Stimulated activated CD4-positive, alpha-beta T cell treated with anti-CD3 and anti-CD28 coated beads, Interleukin-1b, Interleukin-23, amount 100 ng/mL, for 4 hours (primary cell): ENCODE measurements at places on chromosomes 3 and 15.

- DNase-seq, result no peak
These were observed 14.4 kb downstream of the GOLGB1 start for GRCh38 chr3:121735047-121735696.

- DNase-seq, result no peak
These were observed 68.9 kb upstream of the PCSK6 start for GRCh38 chr15:101558221-101558941.

DNA sequence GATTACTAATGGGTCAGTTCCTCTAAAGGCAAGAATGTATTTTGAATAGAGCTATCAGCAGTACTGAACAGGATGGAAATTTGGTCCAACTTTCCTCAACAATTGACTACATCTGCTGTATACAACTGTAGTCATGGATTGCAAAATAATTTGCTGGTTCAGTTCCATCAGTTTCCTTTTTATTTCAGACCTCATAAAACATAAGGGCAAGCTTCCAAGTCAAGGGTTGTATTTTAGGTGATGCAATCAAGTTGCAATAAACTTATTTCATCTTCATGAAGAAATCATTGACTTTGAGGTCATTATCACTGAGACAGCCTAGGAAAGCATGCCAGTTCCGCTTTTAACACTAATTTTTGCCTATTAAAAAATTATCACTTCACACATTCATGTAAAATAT is 90.4 kb upstream of the TSEN2 start:
- no peak for DNase-seq

DNA sequence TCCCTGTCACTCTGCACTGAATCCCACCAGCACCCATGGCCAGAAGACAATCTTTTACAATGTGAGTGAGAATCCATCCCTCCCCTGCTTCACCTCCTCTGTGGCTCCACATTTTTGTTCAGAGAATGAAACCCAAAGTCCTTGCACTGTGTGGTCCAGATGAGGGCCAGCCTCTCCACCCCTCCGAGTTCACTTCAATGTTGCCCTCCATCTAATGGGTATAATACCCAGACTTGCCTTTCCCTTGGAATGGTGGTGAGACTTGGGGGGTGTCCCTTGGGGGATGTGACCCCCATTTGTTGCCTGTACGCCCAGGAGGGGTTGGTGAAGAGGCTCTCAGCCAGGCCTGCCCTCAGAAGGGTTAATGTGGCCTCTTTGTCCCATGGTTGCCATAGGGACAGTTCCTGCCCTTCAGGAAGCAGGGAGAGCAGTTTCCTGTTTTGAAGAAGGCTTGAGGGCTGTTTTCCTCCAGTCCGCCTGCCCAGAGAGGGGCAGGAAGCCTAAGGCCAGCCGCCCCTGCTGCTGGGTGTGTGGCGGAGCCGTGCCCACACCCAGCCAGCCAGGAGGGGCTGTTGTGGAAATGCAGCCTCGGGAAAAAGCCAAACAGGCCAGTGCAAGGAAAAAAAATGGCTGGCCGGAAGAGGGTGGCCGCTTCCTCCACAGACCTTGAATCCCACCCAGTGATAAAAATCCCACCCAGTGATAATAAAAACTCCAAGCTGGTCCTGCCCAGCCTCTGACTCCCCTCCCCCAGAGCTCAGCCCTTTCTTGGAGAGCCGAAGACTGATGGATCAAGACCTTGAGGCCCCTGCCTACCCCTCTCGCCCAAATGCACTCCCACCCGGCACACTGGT is 14.6 kb upstream of the FGD5 start:
- DNase-seq, result no peak

DNA sequence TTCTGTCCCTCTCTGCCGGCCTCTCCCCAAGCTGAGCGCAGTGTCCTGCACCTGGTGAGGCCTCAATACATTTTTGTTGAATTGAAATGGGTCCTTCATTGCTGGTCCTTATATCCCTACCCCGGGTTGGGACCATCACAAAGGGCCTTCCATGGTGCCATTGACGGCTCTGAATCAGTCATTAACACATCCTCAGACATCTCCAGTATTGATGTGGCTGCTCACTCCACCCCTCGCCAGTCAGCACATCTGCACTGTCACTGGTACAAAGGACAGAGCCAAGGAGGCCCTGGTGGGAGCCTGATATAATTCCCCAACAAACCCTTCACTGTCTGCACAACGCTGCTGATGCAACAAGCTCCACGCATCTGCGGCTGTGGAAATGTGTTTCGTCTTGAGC is 191.6 kb upstream of the TOPAZ1 start:
- no peak for DNase-seq

DNA sequence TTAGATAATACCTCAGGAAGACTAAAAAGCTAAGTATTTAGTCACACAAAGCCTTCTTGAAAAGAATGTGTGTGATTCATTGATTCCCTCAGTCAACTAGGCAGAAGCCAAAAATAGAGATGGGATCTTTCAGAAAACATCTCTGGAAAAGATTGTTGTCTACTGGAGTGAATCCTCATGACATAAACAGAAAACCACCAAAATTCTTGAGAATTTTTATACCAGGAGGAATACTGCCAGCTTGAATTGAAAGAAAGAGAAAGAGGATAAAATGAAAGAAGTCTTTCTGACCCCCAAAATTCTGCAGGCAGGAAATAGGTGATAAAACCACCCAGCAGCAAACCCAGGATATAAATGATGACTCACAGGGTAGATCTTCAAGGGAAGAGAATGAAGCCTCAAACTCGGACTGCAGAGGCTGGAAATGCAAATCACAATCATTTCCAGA is 363.1 kb upstream of the PLSCR5 start:
- DNase-seq, result no peak

DNA sequence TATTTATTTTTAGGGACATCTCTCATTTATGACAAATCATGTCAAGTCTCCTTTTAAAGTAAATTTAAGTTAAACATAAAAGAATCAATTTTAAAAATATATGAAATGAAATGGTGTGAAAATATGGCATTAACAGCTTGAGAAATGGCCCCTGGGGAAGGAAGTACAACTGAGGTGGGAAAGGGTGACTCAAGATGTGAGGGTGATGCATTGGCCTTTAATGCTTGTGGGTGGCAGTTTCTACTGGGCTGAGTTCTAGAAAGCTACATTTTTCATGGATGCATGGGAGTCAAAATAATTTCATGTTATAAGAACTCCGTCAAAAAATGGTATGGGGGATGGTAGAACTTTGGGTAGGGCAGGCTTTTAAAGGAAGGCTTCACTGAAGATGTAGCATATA is 708.8 kb upstream of the CFAP20DC start:
- no peak for DNase-seq

- no peak for DNase-seq
These were observed 201.9 kb upstream of the MCTP2 start for GRCh38 chr15:94029495-94029894.

DNA sequence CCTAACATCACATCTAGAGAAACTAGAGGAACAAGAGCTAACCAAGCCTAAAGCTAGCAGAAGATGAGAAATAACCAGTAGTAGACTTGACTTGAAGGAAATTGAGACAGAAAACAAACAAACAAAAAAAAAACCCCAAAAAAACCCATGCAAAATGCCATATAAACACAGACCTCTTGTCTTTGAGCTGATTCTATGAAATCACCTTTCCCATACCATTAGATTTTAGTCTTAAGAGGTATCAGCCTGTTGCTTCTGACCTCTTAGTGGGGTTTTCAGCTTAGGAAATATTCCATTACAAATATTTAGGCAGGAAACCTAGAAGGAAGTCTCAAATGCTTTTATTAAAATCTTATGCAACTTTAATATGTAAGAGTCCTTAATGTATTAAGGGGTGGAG is 23.9 kb upstream of the ST3GAL6 start:
- DNase-seq, result no peak

DNA sequence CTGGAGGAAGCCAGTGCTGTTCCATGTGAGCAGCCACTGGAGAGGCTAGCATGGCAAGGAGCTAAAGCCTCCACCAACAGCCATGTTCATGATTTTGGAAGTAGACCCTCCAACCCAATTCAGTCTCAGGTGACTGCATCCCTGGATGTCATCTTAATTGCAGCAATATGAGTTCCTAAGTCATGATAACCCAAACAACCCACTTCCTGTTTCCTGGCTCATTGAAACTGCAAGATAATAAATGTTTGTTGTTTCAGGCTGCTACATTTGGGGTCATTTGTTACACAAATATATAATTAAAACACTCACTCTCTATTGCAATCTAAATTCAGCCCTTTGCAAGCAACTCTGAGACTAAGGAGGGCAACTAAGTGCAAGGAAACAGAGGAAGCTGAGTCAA is 62.4 kb upstream of the SLC24A5 start:
- no peak for DNase-seq

- DNase-seq, result no peak
These were observed 29.7 kb downstream of the STARD9 start for GRCh38 chr15:42604894-42605744.

GRCh38 chr3:100072326-100073048 is 41.8 kb downstream of the FILIP1L start:
- no peak for DNase-seq

GRCh38 chr3:108527109-108527508 is 16.7 kb upstream of the MYH15 start:
- no peak for DNase-seq

GRCh38 chr3:114428044-114428595 is 134.3 kb downstream of the TIGIT start:
- no peak for DNase-seq

DNA sequence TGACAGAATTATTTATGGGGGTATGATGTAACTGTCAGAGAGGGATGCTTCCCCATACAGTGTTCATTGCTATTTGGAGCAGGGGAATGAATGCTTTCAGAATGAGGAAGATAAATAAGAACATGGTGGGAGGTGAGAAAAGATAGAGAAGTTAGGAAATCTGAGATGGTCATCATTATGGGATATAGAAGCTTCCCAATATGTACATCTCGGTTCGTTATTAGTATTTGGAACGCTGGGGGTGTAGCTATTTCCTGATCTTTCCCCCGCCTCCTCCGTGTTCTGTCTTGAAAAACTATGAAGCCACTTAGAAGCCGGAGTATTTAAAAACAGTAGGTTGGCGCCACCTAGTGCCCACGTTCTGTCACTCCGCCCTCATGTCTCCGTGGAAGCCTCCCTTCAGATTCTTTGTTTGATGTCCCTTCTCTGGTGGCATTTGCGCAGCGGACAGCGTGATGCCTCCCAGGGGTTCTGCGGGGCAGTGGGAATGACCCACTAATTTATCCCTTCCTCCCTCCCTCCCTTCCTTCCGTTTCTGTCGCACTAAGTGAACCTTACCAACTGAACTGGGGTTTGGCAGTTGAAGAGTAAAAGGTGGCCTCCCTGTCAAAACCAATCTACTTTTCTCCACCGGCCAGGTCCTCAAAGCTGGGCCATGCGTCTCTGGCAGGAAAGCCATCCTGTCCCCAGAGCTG is 184.5 kb downstream of the FEZF2 start:
- peak; percentile 44 for DNase-seq

GRCh38 chr15:72342385-72342784 is 22.4 kb upstream of the CELF6 start:
- peak; percentile 12 for DNase-seq

DNA sequence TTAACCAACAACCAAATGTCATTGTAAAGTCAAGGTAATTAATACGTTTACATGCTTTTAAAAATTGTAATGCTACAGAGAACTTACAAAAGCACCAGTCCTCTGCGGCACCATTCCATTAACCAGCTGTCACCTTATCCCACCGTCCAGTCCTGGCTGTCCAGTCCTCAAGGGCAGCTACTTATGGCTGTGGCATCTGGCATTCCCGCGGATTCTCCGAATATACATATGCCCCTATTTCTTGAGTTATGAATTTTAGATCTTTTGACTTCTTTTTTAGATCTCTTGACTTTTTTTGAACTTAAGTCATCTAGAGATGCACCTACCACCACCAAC is 382 bp upstream of the POMGNT2 start:
- no peak for DNase-seq

- no peak for DNase-seq
These were observed 1.4 kb upstream of the ISLR2 start for GRCh38 chr15:74128785-74129585.
